ENCODE measurements at places on chromosomes 5 and 9.

- no peak for DNase-seq
Measured at GRCh38 chr9:101073122-101073521, 44.6 kb downstream of the PLPPR1 start.

DNA sequence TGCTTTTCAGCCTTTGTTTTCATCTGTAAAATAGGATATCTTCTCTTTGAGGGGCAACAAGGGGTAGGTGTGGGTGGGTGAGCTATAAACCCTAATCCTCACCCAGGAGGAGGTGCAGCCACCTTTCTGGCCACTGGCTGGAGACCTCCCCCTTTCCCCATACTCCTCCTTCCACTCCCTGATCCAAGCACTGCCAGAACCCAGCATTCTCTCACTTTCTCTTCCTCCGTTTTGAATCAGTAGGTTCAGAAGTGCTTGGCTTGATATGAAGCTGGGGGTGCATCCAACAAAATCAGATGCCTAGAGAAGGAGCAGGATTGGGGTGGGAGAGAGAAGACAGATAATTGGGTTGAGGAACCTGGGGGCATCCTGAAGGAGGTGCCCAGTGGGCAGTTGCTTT lies 6.8 kb upstream of the NSD1 start:
- no peak for DNase-seq

- no peak for DNase-seq
Measured at GRCh38 chr5:159817262-159818029, 98.8 kb upstream of the ADRA1B start.

- no peak for DNase-seq
Measured at GRCh38 chr5:169410996-169411783, 110.3 kb upstream of the SLIT3 start.

DNA sequence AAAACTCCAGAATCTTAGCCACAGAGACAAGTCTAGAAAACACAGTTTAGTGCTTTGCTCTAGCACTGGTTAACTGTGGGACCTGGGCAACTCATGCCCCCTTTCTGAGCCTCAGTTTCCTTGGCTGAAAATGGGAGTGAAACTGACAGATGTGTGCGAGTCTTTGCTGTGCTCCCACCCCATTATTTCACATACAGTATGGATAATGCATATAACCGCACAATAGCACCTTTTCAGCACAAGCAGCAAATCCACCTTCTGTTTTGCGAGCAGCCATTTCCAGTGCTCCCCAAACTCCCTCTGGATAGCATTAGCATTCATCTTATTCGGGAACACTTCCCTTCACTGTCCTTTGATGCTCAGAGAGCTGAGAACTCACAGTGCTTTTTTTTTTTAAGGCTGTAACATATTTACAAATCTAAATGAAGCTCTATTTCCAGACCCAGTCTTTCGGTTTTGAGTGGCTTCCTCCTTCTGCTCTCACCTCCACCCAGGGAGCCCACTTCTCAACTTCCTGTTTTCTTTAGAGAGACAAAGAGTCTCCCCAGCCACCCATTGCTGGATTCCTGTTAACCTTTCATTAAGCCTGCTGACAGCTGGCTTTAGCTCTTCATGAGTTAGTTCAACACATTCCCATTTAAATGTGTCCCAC lies 49.2 kb downstream of the TIMD4 start:
- no peak for DNase-seq

- no peak for DNase-seq
Measured at GRCh38 chr5:85814596-85814995, 803.1 kb upstream of the COX7C start.

DNA sequence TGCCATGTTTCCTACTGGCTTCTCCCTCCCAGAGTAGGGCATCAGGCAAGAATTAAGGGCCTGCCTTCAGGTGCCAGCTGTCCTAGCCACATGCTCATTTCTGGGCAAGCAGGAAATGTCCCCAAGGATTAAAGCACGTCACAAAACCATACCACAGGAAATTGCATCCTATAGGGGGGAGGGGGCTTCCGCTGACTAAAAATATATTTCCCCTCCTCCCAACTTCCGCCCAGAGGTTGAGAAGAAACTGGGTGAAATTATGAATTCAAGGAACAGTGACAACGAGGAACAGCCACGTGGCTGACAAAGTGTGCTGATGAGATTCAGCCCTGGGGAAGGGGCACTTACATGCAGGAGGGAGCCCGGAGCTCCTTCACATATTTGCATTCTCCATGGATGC lies 4.1 kb downstream of the HBEGF start:
- DNase-seq = no peak

GRCh38 chr5:172696171-172696849 lies 55.2 kb downstream of the NEURL1B start:
- DNase-seq = no peak

GRCh38 chr5:21893161-21893560 lies 960.0 kb downstream of the CDH12 start:
- no peak for DNase-seq

DNA sequence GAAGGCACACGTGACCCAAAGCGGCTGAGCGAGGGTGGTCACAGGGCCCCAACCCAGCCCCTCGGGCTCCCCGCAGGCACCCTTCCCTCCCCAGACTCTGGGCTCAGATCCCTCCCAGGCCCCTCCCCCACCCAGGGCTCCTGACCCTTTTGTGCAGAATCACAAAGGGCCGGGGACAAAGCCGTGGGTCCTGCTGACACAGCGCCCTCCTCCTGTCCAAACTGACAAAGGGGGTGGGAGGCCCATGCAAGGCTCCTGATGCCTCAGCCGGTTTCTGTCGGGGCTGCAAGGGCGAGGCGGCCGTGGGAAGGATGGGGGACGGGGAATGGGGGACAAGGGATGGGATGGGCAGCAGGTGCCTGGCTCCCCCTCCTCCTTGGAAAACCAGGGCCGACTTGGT lies 43.5 kb upstream of the UBAC1 start:
- DNase-seq = no peak

DNA sequence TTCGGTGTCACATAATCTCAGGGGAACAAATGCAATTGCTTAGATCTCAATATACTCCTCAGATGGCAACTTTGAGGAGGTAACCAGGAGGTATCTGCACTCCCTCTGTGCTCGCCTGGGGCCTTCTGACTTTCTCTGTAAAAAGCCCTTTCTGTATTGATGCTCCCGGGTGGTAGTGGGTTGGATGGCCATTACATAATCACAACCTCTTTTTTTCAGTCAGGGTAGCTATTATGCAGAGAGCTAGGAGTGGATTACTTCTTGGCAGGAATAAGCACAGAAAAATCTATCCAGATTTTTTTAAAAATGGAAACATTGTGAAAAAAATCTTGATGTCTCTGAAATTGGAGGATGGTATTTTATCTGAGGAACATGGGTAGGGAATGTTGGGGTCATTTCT lies 116.6 kb downstream of the SH3GL2 start:
- DNase-seq = no peak

DNA sequence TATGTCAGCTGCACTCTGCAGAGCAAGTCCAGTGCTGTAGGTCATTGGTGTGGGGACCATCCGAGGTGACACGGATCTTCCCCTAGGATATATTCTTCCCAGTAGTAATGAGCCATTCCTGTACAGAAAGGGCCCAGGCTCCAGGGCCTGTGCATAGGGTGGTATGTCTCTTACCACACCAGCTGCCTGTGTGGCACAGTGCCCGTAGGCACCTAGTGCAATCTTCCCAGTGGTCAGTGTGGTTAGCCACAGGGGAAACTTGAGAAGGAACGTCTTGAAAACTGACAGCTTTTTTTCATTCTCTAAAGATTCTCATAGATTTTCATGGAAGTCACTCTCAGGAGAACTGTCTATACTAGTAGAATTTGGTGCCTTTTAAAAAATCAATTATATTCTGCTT lies 39.8 kb downstream of the CYSTM1 start:
- peak; percentile 62 for DNase-seq

DNA sequence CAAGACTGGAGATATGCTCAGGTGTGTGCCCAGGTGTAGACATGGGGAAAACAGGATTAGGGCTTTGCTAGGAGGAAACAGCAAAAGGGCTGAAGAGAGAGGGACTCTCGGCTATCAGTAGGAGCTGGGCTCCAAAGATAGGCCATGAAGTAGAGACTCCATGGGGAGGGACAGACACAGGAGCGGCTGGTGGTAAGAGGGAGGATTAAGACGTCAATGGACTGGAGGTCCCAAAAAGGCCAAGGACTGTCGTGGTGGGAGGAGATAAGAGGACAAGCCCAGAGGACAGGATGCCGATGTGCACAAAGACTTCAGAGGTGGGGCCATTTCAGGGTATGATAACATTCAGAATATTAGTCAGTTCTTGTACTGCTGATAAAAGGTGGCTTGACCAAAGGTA lies 93.1 kb downstream of the SAXO1 start:
- no peak for DNase-seq

DNA sequence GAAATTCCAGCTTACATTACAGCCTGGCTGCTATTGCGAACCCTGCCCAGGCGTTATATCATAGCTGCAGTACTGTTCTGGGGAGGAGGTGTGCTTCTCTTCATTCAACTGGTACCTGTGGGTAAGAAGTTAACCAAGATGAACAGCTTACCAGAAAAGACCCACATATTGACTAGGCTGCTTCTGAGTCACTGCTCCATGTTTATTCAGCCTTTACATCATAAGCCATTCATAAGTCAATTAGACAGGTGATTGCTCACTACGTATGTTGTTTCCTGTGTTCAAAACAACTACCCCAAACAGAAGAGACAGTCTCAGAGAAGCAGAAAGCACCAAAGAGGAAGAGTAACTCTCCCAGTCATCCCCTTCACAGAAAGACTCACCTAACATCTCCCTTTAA lies 34.7 kb upstream of the SLC22A5 start:
- peak; percentile 58 for DNase-seq

- no peak for DNase-seq
Measured at GRCh38 chr5:135508496-135509005, 27.2 kb downstream of the NEUROG1 start.

GRCh38 chr5:113487781-113488644 lies at the start of gene MCC:
Gene MCC (minus strand): TSS chr5:113488453.
- DNase-seq = peak; percentile 82

- DNase-seq = no peak
Measured at GRCh38 chr9:86193088-86193487, 66.4 kb downstream of the C9orf153 start.

All from ELR (cell line).